Suprapubic skin (tissue), 4 donors: ENCODE measurements at places on chromosomes 16 and 17. TPM values are rescaled to one million over a fixed set of nuclear protein-coding genes. Genes with fewer than 3 reads are reported as not detected.
A peak's percentile ranks its signal among the peaks of the same experiment; 100 is the strongest.

CYLD gene
- 56.4 TPM for total RNA-seq

KRTAP4-7 gene
- 7.9 TPM for total RNA-seq

RPGRIP1L gene
- 2.4 TPM for total RNA-seq

ANKFN1 gene
- 1.1 TPM for total RNA-seq

NKD1 gene
- total RNA-seq: 2.4 TPM

GAST gene
- not detected for total RNA-seq

KRTAP9-2 gene
- not detected for total RNA-seq

DNA sequence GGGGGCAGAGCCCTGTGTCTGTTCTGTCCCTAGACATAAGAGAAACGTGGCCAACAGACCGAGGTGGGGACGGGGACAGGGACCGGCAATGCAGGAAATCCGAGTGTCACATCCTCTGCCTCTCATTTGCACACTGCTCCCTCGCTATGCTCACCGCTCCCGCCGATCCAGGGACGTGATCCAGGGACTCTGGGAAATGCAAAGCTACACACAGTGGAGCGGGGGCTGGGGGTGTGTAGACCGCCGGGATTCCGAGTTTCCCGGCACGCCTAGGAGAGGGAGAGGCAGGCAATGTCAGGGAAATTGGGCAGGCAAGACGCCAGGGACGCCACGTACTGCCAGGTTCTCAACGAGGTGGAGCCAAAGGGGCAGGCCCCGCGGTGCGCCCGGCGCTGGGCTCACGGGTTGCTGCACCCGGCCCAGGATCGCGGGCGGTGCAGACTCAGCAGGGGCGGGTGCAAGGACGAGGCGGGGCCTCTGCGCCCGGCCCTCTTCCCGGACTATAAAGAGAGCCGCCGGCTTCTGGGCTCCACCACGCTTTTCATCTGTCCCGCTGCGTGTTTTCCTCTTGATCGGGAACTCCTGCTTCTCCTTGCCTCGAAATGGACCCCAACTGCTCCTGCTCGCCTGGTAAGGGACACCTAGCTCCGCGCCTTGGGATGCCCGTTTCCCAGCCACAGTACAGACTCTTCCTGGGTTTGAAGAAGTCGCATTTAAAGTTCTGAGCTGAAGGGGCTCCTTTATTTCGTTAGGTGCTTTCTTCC, at the start of gene MT1X:
Gene MT1X (plus strand): TSS at position 532 of the 764 bp plus-strand sequence. CDS start 71 bp downstream, at position 603.
- DNase-seq: peak; percentile 96

- DNase-seq: no peak
Measured at GRCh38 chr17:61221597-61222471, 177.8 kb upstream of the TBX2 start.

DNA sequence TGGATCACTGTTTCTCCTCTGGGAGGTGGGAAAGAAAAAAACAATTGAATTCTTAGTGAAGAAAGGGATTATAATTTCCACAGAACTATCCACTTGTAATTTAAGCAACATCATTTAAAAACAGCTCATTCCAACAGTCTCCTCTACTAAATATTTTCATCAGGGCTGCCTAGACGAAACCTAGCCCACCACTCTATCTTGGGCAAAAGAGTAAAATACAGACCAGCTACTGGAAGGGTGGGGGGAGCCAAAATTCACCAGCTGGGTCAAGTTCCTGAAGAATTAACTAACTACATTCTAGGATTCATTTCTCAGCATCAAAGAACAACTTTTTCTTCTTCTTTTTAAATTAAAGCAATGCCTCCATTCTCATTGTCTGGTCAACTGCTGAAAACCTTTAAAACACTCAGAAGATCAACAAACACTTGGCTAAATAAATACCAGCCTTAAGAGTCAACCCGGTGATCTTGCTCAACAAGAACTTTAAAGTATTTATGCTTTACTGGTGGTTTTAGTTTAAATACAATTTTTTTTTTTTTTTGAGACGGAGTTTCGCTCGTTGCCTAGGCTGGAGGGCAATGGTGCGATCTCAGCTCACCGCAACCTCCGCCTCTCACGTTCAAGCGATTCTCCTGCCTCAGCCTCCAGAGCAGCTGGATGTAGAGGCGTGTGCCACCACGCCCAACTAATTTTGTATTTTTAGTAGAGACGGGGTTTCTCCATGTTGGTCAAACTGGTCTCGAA, 25.2 kb downstream of the KANSL1 start:
- DNase-seq: no peak

DNA sequence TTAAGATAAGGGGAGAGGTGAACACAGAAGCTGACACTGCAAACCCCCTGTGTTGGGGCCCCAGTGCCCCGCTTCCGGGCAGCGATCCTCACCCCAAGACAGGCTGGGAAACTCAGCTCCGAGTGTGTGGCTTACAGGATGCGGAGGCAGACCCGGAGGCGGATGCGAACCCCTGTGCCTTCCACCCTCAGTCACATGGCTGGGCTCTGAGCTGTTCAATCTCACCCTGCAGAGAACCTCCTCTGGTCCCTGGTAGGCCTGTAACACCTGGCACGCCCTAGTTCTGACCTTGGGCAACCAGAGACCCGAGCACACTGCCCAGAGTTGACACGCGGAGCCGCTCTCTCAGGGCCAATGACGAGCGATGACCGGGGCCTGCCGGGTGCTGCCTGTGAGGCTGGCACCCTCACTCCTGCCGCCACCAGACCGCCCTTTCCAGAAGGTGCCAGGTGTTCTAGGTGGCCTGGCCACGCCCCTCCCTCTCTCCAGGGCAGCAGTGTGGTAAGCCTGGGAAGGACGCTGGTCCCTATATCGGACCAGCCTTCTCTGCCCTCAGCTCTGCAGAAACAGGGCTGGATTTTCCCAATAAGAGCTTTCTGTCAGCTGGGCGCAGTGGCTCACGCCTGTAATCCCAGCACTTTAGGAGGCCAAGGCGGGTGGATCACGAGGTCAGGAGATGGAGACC, 23.3 kb downstream of the MEAK7 start:
- DNase-seq: peak; percentile 57

DNA sequence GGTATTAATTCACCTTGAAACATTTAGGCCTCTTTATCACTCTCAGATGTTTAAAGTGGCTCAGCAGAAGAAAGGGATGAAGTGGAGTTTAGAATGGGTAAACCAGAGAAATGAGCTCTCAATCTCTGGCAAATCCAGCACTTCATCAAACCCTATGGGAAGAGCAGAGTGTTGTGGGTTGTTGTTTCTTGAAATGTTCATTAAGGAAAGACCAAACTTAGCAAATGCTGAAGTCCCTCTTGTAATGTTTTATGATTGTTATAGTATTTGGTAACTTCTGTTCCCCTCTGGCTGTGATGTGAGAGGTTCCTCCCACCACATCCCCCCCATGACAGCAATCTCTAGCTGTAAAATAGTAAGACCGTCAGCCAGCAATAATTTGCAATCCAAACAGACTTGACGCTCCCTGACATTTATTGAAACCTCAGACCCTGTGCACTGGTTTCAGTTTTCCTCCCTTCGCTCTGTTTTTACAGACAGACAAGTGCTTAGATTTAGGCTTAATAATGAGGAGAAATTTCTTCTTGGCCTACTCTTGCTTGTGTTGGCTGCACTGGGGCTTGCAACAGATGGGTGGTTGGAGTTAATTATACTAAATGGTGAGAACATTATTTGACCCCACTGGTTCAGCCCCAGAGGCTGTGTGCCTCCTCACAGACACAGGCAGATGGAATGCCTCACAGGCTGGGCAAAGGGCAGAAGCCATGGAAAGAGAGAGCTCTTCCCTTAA, 609.4 kb upstream of the SOX9 start:
- DNase-seq: no peak

GRCh38 chr17:61412860-61413660, 13.4 kb downstream of the TBX2 start:
- peak; percentile 78 for DNase-seq

GRCh38 chr16:66334853-66335574, 31.5 kb upstream of the CDH5 start:
- DNase-seq: no peak

- peak; percentile 63 for DNase-seq
Measured at GRCh38 chr17:2347805-2348685, 10.7 kb downstream of the SGSM2 start.

- DNase-seq: peak; percentile 59
Measured at GRCh38 chr17:82434216-82434565, 15.8 kb upstream of the OGFOD3 start.

DNA sequence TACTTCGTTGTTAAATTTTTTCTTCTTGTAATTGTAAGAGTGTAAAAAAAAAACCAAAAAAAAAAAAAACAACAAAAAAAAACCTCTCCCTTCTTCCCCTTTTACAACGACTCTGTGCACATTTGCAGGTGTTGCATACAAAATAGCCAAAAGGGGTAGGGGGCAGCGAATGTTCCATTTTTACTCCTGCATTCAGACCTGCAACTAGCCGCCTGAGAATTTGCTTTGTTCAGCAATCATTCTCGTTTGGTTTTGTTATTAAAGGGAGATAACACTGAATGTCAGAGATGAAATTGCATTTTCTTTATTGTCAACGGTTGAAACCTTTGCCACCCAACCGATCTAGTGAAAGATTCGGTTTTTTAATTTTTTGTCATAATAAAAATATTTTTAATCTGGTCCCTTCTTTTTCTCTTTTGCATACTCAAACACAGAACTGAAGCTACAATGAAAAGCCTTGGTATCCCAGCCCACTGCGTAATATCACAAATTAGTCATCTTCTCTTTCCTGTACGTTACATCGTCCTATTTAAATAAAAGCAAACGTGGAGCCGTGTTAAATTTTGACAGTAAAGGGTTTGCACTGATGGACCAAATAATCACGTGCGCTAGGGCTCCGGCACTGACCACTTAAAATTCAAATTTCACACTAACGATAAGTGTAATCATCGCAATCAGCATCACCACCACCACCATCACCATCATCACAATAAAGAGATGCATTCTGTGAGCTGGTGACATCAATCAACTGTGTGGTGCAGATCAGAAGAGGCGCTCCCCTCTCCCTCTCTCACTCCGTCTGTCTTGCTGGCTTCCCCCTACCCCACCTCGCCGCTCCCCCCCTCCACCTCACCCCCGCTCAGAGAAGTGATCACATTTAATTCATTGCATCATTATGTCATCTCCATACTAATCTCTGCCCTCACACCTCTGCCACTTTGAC, 406.2 kb upstream of the PSMD7 start:
- no peak for DNase-seq

DNA sequence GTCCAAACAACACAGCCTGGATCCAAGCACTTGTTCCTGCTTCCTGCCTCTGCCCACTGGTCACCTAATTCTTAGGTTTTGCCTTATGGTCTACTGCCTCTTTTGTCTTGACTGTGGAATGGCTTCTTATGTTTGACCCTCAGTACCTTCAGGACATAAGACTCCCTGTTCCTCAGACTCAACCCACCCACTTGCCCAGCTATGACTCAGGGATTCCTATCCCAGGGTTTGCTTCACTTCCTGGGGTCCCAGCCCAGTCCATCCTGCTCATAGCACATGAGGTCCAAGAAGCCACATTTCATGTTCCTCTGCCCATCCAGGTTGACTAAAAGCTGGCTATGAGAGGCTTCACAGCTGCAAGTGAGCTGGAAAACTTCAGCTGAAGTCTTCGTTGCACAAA, 320.9 kb upstream of the CDH5 start:
- DNase-seq: peak; percentile 8

GRCh38 chr16:85246473-85246872, 134.2 kb upstream of the CIBAR2 start:
- DNase-seq: no peak

DNA sequence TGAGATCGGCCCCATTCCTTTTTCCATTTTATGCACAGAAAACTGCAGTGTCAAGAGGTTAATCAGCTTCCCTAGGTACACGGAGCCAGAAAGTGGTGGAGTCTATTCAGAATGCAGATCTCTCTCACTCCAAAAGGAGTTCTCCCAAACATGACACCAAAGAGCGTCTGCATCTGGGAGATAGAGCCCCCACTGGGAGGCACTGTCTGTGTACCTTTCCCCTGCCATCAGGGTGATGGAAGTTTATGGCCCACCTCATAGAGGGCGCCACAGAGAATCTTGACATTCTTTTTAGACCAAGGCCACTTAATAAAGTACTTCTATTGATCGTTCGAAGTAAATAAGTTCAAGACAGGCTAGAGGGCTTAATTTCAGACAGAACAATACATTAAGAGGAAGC, 493.7 kb upstream of the ERCC4 start:
- DNase-seq: no peak

- no peak for DNase-seq
Measured at GRCh38 chr16:3938843-3939624, 58.5 kb upstream of the CREBBP start.

DNA sequence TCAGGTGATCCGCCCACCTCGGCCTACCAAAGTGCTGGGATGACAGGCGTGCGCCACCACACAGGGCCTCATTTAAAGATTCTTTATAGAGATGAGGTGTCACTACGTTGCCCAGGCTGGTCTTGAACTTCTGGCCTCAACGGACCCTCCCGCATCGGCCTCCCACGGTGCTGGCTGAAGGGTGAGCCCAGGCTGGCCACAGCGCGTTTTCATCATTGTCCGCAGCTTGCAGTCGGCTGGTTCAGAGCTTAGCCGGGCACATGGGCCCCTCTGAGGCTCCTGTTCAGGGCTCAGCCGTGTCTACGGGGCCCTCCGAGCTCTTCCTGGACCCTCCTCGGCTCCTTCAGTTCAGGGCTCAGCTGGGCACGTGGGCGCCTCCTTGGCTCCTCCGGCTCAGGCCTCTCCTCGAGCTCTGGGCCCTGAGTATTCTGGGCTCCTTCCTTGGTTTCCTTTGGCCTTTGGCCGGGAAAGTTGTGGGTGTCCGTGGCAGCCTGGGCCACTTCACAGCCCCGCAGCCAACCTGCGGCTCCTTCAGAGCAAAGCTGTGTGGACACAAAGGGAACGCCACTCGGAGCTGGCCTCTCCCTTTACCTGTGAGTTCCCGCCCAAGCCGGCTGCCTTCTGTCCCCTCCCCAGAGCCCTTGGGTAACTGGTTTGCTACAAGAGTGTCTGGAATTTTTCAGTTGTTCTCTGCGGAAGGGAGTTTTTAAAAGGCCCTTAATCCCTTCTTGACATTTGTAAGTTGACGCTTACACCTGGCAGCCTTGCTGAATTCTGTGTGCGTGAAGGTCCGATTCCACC, 1.2 kb upstream of the MSLN start:
- no peak for DNase-seq

DNA sequence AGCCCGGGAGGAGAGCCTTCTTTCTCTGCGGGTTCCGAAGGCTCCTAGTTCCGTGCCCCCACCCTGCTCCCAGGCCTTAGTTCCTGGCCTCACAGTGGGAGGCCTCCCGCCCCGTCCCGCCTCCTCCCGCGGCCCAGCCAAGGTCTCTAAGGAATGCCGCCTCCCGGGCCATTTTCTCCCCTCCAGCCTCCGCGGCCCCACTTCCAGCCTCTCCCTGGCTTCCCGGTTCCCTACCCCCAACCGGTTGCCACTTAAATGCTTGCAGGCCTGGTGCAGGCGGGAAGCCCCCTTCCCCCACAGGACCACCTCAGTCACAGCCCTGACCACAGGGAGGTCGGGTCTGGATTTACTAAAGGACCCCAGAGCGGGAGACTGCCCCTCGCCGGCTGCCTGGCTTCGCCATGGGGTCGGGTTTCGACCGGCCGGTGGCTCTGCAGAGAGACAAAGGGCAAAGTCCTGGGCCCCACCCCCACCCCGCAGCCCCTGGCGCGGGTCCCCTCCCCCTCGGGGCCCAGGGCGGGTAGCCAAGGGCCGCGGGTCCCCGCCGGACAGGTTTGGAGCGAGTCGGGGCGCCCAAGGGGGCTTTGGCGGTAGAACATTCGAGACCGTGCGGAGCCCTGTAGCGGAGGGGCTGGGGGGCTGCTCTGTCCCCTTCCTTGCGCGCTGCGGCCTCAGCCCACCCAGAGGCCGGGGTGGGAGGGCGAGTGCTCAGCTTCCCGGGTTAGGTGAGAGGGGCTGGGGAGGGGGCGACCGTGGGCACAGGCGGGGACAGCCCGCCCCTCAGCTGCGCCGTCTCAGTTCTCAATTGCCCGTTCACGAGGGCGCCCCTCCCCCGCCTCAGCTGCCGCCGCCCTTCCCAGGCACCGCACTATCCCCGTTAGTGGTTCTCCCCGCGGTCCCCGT, 16.4 kb downstream of the IGF2BP1 start:
- DNase-seq: peak; percentile 74

GRCh38 chr16:68369697-68370580, 59.1 kb downstream of the PRMT7 start:
- DNase-seq: no peak
